ENCODE measurements at places on chromosomes 4 and X. TPM values are rescaled to one million over a fixed set of nuclear protein-coding genes. Genes with fewer than 3 reads are reported as not detected.

The UGT2A1 gene
- under 0.01 TPM for total RNA-seq

The CENPVL3 gene
- not detected for total RNA-seq

The CTSO gene
- total RNA-seq = 20.4 TPM

The PARM1 gene
- total RNA-seq = 28.7 TPM

The FOXP3 gene
- not detected for total RNA-seq

The C1QTNF7 gene
- 2.1 TPM for total RNA-seq
